ENCODE measurements at places on chromosomes 11 and 22. TPM values are rescaled to one million over a fixed set of nuclear protein-coding genes. Genes with fewer than 3 reads are reported as not detected.

PATE2 gene
- polyA plus RNA-seq = 0.07 TPM

LDHAL6A gene
- not detected for polyA plus RNA-seq

DNA sequence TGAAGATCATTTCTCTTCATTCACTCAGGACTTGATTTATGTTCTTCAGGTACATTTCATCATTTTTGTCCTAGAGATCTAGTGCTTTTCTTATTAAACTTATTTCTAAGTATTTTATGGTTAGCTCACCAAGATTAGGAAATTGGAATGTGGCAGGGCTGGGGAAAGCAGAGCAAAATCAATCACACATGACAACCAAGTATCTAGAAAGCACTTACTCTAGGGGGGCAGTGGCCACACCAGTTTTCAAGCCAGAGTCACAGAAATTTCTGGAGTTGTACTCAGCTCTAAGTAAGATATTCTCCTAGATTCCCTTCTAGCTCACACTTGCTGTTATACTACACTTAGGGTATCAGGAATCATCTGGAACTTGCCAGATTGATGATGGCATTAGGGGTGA, 33.3 kb upstream of the MYEOV start:
- H3K4me1 ChIP-seq = no peaks in the 10 kb centered on the region
- no peaks in the 10 kb centered on the region for H3K36me3 ChIP-seq
- H3K27ac ChIP-seq = no peak overlapping the region
- no peaks in the 10 kb centered on the region for H3K27me3 ChIP-seq
- DNase-seq = no peak

ZP1 gene
- polyA plus RNA-seq = not detected

ZPR1 gene
- polyA plus RNA-seq = 52.4 TPM

DNA sequence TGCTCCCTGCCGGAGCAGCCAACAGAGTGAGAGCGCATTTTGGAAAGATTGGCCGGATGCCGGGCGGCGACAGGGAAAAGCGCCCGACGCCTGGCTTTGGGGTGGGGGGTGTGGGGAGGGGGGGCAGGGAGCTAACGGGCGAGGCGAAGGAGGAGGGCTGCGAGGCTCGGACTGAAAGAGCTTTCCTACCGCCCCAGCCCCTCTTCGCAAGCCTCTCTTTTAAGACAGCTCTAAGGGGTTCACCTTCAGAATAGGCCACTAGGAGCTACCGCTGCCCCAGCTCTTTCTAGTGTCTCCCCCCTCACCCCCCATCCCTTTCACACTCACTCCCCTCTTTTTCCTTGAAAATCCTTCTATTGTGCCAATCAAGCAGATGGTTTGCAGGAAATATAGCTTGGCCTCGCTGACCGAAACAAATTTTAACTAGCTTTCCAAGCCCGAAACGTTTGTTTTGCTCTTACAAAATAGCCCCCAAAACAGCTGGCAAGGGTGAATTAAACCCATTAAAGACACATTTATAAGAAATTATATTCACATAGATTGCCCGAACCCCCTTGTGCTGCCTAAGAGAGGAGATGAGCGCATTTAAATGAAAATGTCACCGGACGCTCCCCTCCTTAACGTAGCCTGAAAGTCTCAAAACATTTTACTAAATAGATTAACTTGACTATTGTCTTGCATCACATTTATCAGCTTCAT, 3.7 kb upstream of the DBX1 start:
- no peak overlapping the region for H3K4me3 ChIP-seq
- DNase-seq = no peak
- peaks cover 59% of the 10 kb centered on the region for H3K27me3 ChIP-seq
- H3K27ac ChIP-seq = no peak overlapping the region
- no peaks in the 10 kb centered on the region for H3K36me3 ChIP-seq
